ENCODE measurements at places on chromosomes 7 and 10. TPM values are rescaled to one million over a fixed set of nuclear protein-coding genes. Genes with fewer than 3 reads are reported as not detected.

DNA sequence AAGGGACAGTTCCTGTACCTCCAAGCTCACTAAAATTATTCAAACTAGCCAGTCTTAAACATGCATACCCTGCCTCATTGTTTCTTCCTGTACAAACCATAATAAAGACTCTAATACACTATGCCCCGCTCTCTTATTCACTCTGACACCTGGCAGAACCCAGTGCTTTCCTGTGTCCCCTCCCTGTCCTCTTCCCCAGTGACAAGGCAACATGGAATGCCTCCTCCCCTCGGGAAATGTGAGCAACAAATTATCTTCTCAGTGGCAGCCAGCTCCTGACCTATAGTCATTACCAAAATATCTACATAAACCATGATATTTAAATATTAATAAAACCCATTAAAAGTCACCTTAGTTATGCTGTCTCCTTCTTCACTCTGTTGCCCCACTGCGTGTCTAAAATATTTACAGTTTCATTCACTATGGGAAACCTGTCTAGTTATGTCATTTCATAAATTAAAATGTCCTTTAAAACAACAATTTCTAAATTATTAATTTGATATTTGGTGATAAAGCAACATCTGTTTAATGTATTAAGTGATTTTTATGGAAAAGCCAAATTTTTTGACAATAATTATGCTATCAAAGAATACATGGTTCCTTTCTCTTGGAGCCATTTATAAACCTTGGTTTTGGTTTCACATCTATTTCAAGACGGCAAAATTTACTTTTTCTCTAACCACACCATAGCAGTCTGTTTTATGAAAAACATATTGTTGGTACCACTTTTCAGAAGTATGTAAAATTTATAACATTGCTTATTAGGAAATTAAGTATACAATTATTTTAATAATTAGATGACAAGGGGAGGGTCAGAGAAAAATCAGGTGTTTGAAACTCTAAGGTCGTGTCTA is 1355.2 kb downstream of the XPNPEP1 start:
- DNase-seq = no peak

CCL24 gene
- total RNA-seq = 0.68 TPM

DNA sequence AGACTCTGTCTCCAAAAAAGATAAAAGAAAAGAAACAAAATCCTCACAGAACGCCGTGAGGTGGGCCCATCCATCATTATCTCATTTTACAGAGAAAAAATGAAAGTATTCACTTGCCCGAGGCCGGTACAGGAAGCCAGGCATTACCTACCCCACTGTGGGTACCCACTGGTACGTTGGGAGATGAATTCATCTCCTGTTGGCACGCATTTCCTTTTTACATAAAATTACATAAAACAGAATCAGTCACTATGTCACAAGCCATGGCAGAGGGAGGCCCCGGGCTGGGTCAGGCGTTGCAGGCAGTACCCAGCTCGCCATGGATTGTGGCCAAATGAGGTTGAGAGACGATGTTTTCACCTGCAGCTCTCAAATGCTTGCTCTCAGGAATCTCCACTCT is 38.6 kb upstream of the TNRC18 start:
- DNase-seq = no peak

LRRC61 gene
- 22.5 TPM for total RNA-seq

DNA sequence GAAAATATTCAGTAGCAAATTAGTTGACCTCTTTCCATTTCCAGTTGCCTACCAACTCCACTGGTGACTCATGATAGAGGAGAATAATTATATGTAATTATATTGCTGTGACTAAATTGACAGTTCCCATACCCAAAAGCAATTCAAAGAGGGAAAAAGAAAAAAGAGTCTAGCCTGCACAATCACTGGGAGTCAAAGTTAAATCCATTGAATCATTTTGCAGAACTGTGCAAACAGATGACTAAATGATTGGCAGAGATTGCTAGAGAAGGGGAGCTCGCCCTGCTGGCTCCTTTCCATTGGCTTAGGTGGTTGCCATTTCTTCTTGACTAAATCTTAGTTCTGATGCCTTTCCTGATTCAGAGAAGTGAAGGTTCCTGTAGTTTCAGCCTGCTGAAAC is 1228.6 kb upstream of the SORCS1 start:
- DNase-seq = no peak

DNA sequence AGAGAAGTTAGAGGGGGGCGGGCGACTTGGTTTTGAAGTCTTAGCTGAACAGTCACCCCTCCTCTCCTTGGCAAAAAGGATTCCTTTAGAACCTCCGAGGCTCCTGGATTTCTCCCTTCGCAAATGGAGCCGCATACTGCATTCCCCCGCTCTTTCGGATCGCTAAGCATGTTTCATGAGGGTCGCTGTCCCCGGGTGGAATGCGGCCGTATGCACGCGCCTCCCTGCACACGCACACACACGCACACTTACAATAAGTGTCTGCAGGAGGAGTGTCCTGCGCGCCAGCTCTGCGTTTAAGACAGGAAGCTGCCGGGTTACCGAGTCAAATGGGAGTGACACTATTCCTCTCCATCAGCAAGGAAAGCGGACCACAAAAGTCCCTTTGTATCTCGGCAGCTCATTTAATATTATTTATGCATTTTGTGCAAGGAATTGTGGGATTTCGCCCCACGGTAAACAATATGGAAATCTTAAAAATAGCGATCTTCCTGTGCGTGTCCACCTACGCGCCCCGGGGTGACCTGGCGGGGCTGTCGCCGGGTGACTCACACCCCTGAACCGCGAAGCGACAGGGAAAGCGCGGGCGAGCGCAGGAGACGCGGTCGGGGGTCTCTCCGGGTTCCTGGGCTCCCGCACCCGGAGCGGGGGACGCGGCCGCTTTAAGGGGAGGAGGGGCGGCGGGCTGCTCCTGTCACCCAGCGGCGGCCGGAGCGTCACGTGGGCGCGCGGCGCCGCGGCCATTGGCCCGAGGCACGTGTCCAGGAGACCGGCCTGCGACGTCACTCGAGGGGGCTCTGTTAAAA is 988 bp upstream of the EN2 start:
- DNase-seq = peak; percentile 86
